ENCODE measurements at places on chromosomes 3 and 15. TPM values are rescaled to one million over a fixed set of nuclear protein-coding genes. Genes with fewer than 3 reads are reported as not detected.

GRCh38 chr15:100005715-100006114 is 272.5 kb upstream of the LYSMD4 start:
- DNase-seq, result no peak

GRCh38 chr15:70715840-70716485 is 47.4 kb downstream of the UACA start:
- peak; percentile 22 for DNase-seq

DNA sequence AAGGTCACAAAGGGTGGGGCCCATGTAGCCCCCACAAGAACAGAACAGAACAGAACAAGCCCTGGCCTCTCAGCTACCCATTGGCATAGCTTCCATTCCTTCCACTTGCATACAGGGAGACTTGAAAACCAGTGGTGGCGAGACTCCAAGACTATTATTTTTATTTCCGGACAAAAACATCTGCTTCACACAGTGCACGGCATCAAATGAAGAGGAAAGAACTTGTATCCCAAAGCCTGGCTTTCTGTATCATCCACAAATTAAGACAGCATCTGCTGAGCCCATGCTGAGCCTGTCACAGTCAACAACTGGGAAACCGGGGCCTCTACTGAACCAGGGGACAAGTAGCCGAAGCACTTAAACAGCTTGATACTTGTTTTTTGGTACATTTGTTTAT is 56.0 kb downstream of the CLEC3B start:
- no peak for DNase-seq

GRCh38 chr3:174097686-174098085 is 700.1 kb downstream of the NLGN1 start:
- DNase-seq, result no peak

GRCh38 chr3:118548434-118548833 is 486.2 kb downstream of the IGSF11 start:
- DNase-seq, result no peak

GRCh38 chr3:4207672-4208071 is 95.5 kb upstream of the SETMAR start:
- no peak for DNase-seq

DNA sequence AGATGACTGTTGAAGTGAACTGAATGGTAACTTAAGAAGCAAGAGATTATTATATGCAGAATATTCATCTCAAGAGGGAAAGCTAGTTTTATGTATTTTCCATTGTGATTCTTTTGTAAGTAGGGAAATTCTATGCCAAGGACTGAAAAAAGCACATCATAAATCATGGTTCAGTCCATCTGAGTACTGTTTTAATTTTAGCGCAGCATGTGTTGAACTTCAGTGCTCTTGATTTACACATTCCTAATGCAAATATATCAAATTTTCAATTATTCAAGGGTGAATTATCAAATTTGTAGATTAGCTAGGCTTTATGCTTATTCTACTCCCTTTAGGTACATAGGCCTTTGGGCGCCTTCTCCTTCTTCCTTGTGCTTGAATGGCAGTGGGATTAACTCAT is 50.3 kb upstream of the TCF12 start:
- no peak for DNase-seq

GRCh38 chr3:195591220-195591619 is 7.5 kb upstream of the APOD start:
- DNase-seq, result no peak

DNA sequence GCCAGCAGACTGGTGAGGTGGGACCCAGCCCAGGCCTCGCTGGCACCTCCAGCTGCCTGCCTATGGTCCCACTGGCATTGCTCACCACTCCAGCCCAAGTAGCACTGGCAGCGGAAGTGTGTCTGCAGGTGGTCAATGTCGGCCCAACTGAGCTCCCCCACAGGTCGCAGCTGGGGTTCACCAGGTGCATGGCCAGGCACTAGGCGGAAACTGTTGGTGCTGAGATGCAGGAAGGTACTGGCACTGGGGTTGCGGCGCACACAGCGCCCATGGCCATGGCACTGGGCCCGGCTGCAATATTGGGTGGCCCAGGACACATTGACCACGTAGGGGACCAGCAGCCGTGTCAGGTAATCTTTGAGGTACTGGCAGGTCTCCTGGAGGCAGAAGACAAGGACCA is 4.4 kb downstream of the HYAL2 start:
- DNase-seq, result no peak

- peak; percentile 86 for DNase-seq
Measured at GRCh38 chr15:96327155-96327741, 3.3 kb upstream of the NR2F2 start.

- DNase-seq, result peak; percentile 48
Measured at GRCh38 chr3:113947372-113948014, at the start of gene ZDHHC23. TSS of gene ZDHHC23 (plus strand) at chr3:113948013. CDS start at chr3:113948803, 790 bp downstream.

Gene CGNL1
- 0.24 TPM for total RNA-seq

Gene GOLGA6L4
- total RNA-seq, result 0.32 TPM

GRCh38 chr15:52254391-52254790 is 41.2 kb downstream of the MYO5C start:
- DNase-seq, result peak; percentile 26

- peak; percentile 83 for DNase-seq
Measured at GRCh38 chr3:114827495-114827894, 319.6 kb downstream of the ZBTB20 start.

DNA sequence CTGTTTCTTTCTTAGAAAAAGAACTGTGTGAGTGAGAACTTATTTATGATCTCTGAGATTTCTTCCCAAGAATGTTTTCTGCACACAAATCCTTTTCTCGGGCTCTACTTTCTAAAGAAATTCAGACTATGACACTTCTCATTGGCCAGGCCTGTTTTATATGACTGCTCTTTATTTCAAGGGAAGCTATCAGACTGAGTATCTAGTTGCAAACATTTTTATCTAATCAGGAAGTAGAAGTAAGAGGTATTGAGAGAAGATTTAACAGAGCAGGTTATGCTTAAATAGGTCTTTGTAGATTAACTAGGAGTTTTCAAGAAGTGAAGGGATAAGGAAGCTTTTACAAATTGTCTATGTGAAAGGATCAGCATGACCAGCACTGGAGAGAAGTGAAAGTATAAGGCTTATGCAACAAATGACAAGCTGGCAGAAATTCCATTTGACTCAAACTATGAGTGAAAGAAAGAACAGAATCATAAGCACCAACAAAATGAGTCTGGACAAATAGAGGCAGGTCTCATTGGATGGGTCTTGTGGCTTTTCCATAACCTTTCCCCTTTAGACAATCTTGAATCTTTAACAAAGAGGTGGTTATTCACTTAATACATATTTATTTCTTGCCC is 71.9 kb upstream of the CHL1 start:
- DNase-seq, result peak; percentile 65

DNA sequence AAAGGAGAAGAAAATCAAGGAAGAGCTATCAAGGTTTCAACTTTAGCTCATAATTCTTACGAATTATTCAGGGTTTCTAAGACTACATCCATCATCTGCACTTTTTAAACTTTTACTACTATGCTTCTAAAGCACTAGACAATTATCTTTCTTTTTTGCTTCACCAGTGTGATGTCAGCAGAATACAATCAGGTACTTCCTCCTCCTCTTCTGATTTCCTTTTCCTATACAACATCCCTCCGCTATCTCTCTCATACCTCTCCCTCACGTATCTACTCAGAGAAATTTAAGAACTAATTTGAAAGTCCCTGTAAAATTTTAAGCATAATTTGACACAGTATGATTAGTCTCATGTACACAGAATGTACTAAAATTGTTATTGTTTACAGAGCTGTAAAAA is 47.3 kb upstream of the USP50 start:
- no peak for DNase-seq

DNA sequence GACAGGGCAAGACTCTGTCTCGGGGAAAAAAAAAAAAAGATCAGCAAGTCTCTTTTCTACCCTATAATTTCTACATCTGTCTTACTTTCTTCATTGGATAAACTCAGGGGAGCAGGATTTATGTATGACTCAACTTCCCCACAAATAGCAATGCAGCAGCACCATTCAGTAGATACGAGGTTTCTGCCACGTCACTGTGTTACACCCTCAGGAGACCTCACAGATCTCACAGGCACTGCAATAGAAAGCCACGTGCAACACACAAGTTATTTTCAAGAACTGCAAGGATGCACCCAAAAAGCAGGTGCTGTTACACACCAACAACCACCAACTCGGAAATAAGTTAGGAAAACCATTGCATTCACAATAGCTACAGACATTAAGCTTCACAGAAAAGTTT is 30.2 kb downstream of the TSPAN3 start:
- DNase-seq, result no peak

Gene DNAH12
- not detected for total RNA-seq

Gene C2CD4A
- total RNA-seq, result not detected

GRCh38 chr3:61425356-61425755 is 136.0 kb upstream of the PTPRG start:
- no peak for DNase-seq

GRCh38 chr3:187616307-187616972 is 53.8 kb downstream of the SST start:
- peak; percentile 76 for DNase-seq

DNA sequence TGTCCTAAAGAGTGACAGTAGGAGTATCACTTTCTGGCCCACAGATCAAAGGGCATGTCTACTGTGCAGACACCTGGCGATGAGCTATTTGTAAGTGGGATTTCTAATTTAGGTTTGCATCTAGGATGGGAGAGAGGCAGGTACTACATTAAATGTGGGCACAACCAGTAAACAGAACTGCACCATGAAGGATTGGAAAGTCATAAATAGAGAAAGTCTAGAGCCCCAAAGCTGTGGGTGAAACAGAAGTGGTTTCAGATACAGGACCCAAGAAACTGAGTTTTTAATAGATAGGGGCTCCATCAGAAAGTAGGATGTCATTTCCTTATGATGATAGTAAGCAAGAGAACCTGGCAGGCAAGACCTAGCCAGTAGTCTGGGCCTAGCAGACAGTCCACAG is 35.2 kb upstream of the SPPL2A start:
- no peak for DNase-seq

- DNase-seq, result no peak
Measured at GRCh38 chr15:25787855-25788520, 75.1 kb downstream of the ATP10A start.

- no peak for DNase-seq
Measured at GRCh38 chr3:187519428-187519890, 150.7 kb downstream of the SST start.

GRCh38 chr15:70710714-70711113 is 52.6 kb downstream of the UACA start:
- DNase-seq, result no peak

DNA sequence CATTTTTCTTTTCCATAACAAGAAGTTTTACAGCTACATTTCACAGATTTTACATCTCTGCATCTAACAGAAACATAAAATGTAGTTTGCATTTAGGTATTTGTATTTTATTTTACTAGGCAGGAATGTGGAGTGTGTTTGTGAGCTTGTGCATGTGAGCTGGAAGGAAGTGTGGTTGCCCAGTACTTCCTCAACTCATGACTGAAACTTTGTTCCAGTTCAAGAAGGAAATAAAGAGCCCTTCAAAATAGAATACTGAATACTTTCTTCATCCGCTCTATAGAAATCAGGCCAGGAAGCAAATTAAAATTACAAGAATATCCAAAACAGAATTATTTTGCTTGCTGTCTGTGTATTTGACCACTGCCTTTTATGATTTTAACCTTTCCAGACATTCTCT is 81.3 kb downstream of the CHL1 start:
- DNase-seq, result peak; percentile 89

DNA sequence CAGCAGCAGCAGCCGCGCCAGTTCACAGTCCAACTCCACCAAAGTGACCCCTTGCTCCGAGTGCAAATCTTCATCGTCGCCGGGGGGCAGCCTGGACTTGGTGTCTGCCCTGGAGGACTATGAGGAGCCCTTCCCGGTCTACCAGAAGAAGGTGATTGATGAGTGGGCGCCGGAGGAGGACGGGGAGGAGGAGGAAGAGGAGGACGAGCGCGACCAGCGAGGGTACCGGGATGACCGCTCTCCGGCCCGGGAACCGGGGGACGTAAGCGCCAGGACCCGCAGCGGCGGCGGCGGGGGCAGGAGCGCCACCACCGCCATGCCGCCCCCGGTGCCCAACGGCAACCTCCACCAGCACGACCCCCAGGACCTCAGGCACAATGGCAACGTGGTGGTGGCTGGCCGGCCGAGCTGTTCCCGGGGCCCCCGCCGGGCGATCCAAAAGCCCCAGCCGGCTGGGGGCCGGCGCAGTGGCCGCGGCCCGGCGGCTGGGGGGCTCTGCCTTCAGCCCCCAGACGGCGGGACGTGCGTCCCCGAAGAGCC is 224.1 kb upstream of the IL12A start:
- peak; percentile 10 for DNase-seq

GRCh38 chr15:32683906-32684584 is 33.8 kb upstream of the GREM1 start:
- no peak for DNase-seq

Gene EPHA6
- not detected for total RNA-seq

DNA sequence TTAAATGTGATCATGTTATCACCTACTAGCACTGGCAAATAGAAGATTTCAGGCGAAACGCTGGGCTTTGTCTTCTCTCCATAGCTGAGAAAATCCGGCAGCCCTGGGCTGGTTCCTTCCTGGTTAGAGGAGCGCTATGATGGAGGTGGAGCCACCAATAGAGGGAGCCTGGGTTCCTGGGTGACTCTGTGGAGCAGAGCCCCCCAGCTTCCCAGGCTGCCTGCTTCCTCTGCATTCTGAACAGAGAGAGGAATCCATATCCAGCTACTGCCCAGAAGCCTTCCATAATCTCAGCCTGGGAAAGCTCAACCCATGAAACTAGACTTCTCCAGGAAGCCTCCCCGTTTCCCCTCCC is 32.6 kb upstream of the IQSEC1 start:
- no peak for DNase-seq

DNA sequence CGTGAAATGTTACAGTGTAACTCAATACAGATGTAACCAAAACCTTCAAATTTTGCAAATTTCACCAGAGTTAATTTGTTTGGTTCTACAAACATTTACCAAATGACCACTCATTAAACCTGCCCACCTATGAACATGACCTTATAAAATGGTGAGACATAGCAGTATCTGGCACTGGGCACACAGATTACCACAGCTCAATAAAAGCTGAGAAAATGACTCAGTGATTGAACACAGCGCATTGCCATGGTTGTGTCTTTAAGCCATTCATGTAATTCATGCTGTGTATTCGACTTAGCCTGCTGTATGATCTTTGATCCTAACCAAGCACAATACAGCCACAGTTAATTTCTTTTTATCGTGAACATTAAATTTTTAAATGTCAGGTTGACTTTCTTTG is 11.3 kb downstream of the PPARG start:
- DNase-seq, result no peak

Gene PRR20G
- total RNA-seq, result not detected

DNA sequence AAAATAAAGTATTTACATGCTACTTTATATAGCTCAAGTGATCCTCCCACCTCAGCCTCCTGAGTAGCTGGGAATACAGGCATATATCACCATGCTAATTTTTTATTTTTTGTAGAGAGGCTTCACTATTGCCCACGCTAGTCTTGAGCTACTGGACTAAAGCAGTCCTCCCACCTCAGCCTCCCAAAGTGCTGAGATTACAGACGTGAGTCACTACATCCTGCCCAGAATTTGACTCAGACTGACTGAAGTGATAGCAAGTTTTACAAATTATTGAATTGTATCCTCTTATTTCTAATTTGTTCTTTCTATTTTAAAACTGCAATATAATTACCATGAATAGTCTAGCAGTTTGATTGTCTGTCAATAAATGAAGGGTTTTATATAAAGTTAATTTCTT is 210.3 kb upstream of the CGNL1 start:
- DNase-seq, result no peak

GRCh38 chr3:114706591-114707232 is 412.9 kb downstream of the TIGIT start:
- no peak for DNase-seq
